Activated CD4-positive, alpha-beta T cell treated with anti-CD3 and anti-CD28 coated beads, Interleukin-2, amount 50 U/mL, for 4 hours (primary cell): ENCODE measurements at places on chromosomes 5 and 9.

- no peak for DNase-seq
These were observed 305.0 kb upstream of the IRX4 start for GRCh38 chr5:2187687-2188086.

- DNase-seq: no peak
These were observed 9.9 kb downstream of the ZNF618 start for GRCh38 chr9:113886026-113886369.

DNA sequence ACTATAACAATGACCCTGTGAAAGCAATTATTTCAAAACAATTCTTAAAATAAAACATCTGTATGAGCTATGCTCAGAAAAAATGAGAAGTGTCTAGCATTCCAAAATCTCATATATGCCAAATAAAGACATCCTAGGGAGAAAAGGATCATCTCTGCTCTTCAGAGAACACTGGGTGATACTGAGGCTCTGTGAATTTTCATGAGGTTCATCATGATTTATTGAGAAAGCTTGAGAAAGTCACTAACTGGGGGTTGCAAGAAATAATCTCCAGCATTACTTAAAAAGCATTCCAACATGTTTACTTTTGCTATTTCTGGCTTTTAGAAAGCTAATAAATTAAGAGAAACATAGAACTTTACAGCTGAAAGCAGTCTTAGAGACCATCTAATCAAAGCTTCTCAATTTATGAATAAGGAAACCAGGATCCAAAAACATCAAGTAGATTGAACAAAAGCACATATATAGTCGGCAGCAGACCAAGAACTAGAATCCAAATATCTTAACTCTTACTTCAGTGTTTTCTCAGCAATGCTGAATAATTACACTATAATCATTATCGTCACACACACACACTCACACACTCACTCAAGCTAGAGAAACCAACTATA is 372.8 kb downstream of the NR2F1-AS1 start:
- DNase-seq: no peak

- DNase-seq: no peak
These were observed 89.8 kb downstream of the PCDH1 start for GRCh38 chr5:141788296-141788970.

DNA sequence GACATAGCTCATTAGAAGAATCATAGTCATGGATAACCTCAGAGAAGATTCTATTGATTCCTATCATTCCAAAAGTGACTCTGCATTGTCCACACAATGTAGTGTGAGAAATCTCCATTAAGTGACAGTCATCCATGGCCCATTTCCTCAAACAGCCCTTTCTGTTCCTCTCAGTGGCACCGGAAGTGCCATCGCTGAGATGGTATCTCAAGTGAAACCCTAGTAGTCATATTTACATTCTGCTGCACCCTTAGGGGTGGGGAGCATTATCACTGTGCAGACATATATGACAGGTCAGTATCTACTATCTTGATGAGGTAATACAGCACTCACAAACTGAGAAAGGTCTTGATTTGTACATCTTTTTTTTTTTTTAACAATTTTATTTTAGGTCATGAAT is 55.4 kb upstream of the MIER3 start:
- no peak for DNase-seq

DNA sequence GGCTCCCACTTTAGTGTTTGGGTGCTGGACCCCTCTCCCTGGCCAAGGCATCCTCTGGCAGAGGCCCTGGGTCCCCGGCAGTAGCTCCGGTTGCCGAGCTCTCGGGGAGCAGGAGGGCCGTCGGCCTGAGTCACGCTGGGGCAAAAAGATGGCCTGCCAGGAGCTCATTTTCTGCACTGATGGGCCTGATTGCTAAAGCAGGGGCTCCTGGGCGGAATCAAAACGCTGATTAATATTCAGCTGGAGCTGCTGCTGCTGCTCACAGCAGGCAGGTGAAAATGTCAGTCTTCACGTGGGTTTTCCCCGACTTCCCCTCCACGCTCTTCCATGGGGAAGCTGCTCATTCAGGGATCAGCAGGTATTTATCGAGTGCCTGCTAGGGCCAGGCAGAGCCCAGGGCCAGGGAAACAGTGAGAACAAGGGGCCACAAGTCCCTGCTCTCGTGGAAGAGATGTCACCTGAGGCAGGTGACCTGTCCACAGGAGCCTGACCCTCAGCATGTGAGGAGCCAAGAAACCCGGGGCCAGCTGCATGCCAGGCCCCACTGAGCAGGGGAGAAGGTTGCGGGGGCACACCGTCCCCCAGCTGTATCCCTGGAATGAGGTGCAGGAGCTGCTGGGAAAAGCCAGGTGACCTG is 22.1 kb downstream of the LAMC3 start:
- no peak for DNase-seq

- DNase-seq: no peak
These were observed 970.2 kb upstream of the COX7C start for GRCh38 chr5:85647349-85648127.
